ENCODE measurements at places on chromosomes 7 and 10.

DNA sequence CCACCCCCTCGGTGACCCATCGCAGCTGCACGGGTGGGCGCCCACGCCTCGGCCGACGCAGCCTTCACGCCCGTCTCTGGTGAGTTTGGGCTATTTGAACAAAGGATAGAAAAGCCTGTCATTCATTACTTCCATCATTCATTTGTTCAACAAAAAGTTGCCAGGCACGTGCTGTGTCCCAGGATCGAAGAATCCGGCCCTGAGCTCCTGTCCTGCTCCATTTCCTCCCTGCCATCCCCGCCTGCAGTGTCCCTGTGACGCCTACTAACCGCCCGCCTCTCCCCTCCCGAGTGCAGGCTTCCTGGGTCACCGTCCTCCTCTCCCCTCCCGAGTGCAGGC lies 340.1 kb downstream of the WDR37 start:
- no peak for DNase-seq

DNA sequence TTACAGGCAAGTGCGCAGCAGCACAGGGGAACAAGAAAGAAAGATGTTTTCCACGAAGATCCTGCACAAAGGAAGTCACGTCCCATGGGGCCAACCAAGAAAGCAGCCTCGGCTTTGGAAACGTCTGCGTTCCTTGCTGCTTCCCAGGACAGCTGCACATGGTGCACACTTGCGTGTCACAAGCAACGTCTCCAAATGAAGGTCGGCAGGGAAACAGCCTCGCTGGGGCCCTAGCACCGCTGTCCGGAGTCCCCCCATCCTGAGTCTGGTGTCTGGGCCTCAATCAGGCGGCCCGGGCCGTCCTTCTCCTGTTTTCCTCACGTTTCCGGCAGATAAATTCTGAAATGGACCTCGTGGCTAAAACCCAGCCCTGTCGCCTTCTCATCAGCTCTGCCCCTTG lies 206.2 kb downstream of the DIP2C start:
- no peak for DNase-seq

- DNase-seq: no peak
These were observed 60.4 kb downstream of the VIPR2 start for GRCh38 chr7:159084069-159084801.

- DNase-seq: no peak
These were observed 101.2 kb upstream of the MGMT start for GRCh38 chr10:129365767-129366402.

GRCh38 chr7:6436385-6436685 lies 11.4 kb downstream of the DAGLB start:
- no peak for DNase-seq

DNA sequence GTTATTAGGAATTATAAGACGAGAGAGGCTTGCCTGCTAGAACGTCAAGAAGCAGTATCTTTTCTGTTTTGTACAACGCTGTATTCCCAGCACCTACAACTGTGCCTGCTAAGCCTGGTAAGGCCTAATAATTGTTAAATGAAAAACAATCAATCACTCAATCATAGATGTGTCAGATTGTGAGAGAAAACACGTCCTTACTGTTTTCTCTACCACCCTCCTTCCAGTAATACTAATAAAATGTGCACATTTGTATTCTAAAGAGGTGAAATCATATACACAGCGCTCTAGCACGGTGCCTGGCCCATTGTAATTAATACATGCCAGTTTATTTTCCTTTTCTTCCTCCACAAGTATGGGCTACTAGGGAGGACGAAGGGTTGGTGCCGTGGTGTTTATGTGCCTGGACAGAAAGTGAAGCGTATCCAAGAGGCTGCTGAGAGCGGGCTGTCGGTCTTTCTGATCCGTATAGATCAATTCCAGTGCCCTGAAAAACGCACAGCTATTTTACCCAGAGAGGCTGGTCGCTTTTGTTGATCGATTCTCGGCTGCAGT lies 1.5 kb upstream of the AUTS2 start:
- DNase-seq: no peak

DNA sequence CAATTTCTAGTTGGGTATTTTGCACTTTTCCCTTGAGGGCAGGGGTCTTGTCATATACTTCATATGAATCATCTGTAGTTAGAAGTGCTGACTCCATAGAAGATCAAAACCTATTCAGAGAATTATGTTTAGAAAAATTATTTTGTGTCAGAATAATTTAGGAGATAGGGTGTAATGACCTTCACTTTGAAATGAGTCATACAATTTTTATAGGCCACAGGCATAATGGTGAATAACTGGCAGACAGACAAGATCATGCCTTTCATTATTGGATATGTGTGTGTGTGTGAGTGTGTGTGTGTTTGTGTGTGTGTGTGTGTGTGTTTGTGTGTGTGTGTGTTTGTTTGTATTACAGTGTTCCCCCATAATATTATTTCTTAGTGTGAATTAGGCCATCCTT lies 523.0 kb downstream of the ANKRD7 start:
- no peak for DNase-seq

- DNase-seq: no peak
These were observed 42.7 kb downstream of the PAXIP1 start for GRCh38 chr7:154960063-154960790.

- DNase-seq: no peak
These were observed 2.0 kb downstream of the CPA2 start for GRCh38 chr7:130268463-130269317.

DNA sequence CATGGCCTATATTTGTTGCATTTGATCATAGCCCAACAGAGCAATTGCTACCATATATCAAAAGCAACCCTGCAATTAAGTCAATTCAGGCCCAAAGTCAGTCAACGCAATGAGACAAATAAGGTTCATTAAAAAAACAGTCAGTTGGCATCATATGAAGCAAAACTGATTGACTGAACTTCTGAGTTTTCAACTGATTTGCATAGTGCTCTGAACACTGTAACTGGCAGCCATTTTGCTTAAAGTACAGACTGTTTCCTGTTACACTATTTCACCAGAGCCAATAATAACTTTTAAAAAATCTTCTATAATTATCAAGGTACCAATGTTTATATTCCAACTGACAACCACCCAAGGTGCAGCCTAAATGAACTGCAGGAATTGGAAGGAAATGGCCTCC lies 68.4 kb upstream of the RAPGEF5 start:
- DNase-seq: no peak

GRCh38 chr7:138974675-138975292 lies 6.4 kb downstream of the KIAA1549 start:
- no peak for DNase-seq

DNA sequence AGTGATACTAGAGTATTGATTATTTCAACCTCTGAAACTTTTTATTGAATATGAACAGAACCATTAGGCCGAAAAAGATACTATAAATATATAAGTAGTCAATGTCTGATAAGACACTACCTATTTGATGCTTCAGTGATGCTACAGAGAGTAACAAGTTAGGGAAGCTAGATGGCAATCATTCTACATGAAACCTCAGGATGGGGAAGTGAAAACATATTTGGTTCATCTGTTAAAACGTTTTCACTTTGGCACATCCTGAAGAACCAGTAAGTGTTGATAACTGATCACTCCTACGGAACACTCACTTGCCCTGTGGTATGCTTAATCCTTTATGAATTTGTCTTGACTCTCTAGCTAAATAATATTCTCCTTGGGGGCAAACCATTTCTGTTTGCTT lies 1064.9 kb downstream of the NXPH1 start:
- DNase-seq: no peak

GRCh38 chr7:91940171-91940570 lies 491 bp upstream of the AKAP9 start:
- peak; percentile 19 for DNase-seq

DNA sequence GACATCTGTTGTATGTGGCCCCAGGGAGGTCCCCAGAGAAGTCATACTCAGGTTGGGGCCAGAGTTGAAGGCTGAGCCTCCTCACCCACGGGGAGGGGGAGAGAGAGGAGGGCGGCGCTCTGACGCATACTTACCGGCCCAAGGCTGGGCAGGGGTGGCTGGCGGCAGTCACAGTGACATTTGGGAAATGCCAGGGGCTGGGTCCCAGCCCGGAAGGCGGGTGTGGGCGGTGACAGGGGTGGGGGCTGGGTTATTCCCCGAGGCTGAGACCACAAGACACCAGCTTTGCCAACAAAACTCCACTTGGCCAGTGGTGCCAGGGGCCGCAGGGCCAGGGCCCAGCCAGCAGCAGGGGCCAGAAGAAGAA lies 41.1 kb downstream of the RASGEF1A start:
- no peak for DNase-seq

GRCh38 chr7:28236560-28236959 lies 56.0 kb upstream of the JAZF1 start:
- DNase-seq: no peak

GRCh38 chr7:12594122-12594897 lies 23.8 kb downstream of the SCIN start:
- DNase-seq: no peak

- DNase-seq: peak; percentile 85
These were observed 113.4 kb downstream of the BTRC start for GRCh38 chr10:101467286-101467770.

GRCh38 chr7:75048435-75049379 lies 24.9 kb downstream of the RCC1L start:
- DNase-seq: no peak

GRCh38 chr7:80207501-80207900 lies 72.9 kb downstream of the GNAI1 start:
- DNase-seq: no peak

- no peak for DNase-seq
These were observed 162.2 kb upstream of the ITGB1 start for GRCh38 chr10:33120275-33120674.

DNA sequence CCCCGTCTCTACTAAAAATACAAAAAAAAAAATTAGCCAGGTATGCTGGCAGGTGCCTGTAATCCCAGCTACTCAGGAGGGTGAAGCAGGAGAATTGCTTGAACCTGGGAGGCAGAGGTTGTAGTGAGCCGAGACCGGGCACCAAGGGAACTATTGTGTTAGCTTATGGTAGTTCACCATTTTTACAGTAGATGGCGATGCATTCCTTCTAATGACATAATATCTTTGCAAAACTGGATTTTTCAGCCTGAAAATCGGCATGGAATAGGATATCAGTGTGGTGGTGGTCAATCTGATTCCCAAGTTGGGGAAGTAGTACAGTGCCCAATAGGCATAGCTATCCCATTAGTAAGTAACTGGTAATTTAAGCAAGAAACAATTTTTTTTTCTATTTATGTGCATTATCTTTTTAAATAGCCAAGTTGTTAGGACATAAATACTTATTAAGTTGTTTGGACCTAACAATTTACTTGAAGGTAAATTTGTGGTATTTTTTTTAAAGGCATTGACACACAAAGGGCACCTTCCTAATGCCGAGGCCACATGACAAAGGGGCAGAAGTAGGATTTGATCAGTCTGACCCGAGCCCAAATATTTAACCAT lies 17.6 kb upstream of the IMPDH1 start:
- DNase-seq: peak; percentile 43

DNA sequence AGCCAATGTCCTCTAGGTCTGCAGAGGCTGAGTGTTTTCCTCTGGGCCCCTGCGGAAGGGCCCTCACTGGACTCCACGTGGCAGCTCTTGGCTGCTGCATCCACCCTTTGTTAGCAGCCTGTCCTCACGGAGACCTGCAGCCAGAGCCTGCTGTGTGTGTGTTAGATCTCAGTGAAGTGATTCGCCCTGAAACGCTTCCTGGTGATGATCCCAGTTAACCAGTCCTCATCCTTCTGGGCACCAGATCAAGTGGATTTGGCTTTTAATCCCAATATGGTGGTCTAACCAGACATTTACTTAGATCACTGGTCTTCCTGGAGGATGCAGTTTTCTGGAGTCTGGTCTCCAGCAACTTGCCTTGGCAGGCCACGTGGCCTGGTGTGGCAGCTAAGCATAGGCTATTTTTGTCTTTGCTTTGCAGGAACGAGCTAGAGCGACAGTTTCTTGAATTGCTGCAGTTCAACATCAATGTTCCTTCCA lies 39.5 kb upstream of the GJD4 start:
- DNase-seq: no peak

GRCh38 chr10:90432866-90433265 lies 425.0 kb downstream of the HTR7 start:
- no peak for DNase-seq

GRCh38 chr10:62938672-62939071 lies 122.5 kb upstream of the EGR2 start:
- no peak for DNase-seq

DNA sequence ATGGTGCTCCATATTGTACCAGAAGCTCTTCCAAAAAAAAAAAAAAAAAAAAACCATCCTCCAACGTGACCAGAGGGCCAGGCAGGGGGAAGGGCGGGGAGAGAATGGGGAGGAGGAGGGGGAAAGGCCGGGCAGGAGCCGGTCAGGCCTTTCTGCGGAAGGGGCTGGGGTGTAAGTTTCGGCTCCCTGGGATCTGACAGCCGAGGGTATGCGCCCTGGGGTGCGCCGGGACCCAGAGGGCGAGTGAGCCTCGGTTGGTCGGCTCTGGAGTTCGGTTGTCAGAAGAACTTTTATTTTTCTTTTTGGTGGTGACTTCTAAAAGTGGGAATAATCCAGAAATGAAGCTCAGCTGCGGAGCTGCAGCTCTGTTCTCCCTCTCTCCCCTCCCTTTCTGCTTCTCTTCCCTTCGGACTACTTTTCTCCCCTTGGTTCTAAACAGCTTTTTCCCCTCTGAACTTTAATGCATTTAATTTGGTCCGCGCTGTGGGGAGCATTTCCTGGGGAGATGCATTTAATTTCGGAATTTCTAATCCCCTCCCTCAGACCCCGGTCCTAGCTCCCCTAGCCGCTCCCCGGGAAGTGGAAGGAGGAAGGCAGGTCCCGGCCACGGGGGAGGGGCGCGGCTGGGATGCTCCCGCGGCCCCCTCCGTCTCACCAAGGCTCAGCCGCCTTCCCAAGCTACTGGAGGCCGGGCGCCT lies 3.9 kb upstream of the PAX2 start:
- DNase-seq: no peak

- DNase-seq: no peak
These were observed 100.2 kb downstream of the SVIL start for GRCh38 chr10:29534590-29534989.

- no peak for DNase-seq
These were observed 112.7 kb downstream of the RBM20 start for GRCh38 chr10:110756876-110757275.

DNA sequence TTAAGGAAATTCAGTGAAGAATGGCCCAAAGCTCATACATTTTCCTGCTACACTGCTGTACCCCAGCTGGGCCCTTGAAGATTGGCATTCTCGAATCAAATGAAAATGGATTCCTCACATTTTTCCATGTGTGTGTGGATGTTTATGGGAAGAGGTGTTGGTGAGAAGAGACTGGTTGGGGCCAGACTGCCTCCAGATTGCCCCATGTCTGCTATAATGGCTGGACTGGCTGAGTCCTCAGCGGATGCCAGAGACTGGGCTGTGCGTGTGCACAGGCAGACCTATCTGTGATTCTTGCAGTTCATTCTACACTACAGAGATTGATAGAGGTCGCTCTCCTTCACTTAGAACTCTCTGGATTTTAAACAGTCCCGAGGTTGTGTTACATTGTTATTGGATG lies 183.6 kb upstream of the GDF10 start:
- no peak for DNase-seq

Measured in NCI-H510A treated with DMSO at 0.1 percent for 48 hours (cell line).